ENCODE measurements at places on chromosomes 1 and 21. TPM values are rescaled to one million over a fixed set of nuclear protein-coding genes. Genes with fewer than 3 reads are reported as not detected.
A peak's percentile ranks its signal among the peaks of the same experiment; 100 is the strongest.

TSACC gene
- not detected for total RNA-seq

DNA sequence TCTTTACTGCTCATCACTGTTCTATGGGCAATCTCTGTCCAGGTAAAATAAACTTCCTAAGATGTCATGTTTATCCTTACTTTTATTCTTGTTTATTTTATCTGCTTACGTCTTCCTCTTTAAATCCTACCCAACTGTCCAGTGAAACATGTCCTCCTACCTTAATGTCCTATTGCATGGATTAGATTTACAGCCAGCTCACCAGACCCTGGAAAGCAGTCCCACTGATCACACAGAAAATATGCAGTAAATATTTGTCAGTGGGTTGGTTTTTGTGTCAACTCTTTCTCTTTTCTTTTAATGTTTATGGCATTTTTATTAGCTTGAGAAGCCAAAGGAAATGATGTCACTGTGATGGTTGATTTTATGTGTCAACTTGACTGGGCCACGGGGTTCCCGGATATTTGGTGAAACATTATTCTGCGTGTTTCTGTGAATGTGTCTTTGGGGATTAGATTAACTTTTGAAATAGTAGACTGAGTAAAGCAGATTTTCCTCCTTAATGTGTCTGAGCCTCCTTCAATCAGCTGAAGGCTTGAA lies 258.3 kb downstream of the SRGAP2C start:
- no peak for DNase-seq

KRTAP7-1 gene
- not detected for total RNA-seq

- no peak for DNase-seq
Observed at GRCh38 chr1:183675381-183675780, 22.3 kb upstream of the APOBEC4 start.

GRCh38 chr1:4044967-4045366 lies 144.9 kb upstream of the C1orf174 start:
- DNase-seq = no peak

DNA sequence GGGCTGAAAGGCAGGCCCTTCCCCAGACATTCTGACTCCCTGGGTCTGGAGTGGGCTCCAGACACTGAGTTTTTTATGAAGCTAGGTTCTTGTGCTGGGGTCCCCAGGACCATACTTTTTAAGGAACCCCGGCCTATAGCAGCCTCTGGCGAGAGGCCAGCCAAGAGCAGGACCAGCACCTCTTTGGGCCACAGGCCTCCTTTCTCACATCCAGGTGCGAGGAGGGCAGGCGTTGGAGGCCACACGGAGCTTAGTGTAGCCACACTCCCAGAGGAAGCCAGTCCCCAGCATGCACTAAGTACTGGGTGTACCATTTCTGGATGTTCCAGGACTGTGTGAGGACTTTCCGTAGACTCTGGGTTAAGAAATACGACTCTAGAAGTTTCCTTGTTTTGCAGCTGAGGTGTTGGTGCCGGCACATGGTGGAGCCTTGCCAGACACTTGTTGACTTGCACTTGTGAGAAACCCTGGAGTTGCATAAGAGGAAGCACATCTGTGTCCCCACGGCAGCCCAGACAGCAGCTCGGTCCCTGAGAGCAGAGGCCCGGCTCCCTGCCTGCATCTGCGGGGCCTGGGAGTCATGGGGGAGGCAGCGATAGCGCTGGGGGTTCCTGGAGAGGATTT lies 122.2 kb upstream of the VAMP3 start:
- peak; percentile 93 for DNase-seq

KRTAP19-1 gene
- total RNA-seq = not detected

- DNase-seq = no peak
Observed at GRCh38 chr1:244645414-244645813, 7.5 kb upstream of the DESI2 start.

GRCh38 chr1:67784545-67785186 lies 48.6 kb downstream of the GNG12 start:
- DNase-seq = no peak

DNA sequence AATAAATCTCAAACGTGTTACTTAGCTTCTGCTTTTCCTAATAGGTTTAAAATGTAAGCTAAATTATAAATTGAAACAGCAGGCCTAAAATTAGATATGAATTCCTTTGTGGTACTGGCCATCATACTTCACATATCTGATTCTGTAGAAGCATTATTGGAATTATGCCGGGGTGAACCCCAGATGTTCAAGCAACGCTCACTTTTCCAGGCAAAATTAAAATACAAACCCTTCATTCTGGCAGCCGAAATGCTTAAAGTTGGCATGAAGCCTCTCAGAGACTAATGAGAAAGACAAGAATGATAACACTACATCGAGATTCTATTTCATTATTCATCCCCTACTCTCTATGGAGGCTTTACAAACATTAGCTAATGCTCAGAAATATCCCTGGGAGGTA lies 1352.7 kb upstream of the ADGRL2 start:
- DNase-seq = no peak

DNA sequence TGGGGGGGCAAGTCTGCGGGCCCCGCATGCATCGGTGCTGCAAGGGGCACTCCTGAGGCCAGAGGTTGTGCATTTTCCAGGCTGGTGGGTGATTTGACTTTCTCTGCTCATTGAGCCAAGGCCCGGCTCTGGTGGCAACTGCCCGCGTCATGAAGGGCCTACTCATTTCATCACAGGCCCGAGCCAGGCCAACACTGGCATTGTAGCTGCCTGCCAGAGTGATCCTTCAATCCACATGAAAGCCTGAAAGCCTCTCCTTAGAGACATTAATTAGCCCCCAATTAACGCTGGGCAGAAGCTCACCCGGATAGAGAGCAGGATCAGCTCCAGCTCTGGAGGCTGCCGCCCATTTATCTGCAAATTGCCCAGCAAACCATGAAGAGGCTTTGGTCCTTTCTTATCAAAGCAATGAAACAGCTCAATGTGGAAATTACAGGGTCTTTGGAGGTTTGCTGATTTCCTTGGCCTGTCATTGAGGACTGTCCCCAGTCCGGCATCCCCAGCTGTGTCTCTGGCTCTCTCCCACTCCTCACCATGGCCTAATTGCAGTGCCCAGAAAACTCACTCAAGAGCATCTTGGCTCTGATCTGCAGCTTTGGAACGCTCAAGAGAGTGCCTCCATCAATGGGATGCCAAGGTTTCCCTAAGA lies 50.4 kb upstream of the STUM start:
- DNase-seq = no peak

GBP1 gene
- total RNA-seq = 19.4 TPM

DNA sequence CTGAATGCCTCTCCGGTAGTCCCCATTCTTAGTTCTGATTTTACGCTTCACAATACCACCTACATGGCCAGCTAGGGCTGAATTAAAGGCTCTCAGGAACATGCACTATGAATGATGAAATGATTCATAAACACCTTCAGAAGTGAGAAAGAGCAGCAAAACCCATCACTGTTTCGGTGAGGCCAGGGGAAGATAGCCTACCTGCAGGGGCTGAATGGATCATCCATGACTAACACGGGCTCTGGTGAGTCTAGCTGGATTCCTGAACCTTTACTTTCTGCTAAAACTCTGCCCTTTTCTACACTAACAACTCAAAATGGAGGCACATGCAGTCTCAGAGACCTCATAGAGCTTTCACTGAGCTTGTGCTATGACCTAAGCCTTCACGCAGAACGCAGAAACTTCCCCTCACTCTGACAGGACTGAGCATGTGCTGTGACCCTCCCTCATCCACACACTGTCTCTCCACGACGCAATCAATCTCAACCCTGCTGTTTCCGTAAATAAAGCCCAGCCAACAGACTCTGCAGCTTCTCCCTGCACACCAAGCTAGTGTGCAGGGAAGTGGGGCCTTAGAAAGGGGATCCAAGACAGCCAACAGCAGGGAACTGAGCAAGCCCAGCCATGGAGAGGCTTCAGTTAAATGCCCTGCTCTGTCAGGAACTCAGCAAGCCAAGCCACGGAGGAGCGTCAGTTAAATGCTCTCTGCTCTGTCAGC lies 207.8 kb downstream of the SLC45A1 start:
- DNase-seq = no peak

- no peak for DNase-seq
Observed at GRCh38 chr1:46699666-46700065, 19.2 kb downstream of the EFCAB14 start.

OR2L2 gene
- 0.13 TPM for total RNA-seq

- DNase-seq = no peak
Observed at GRCh38 chr21:42484966-42485365, 11.1 kb downstream of the RSPH1 start.

DNA sequence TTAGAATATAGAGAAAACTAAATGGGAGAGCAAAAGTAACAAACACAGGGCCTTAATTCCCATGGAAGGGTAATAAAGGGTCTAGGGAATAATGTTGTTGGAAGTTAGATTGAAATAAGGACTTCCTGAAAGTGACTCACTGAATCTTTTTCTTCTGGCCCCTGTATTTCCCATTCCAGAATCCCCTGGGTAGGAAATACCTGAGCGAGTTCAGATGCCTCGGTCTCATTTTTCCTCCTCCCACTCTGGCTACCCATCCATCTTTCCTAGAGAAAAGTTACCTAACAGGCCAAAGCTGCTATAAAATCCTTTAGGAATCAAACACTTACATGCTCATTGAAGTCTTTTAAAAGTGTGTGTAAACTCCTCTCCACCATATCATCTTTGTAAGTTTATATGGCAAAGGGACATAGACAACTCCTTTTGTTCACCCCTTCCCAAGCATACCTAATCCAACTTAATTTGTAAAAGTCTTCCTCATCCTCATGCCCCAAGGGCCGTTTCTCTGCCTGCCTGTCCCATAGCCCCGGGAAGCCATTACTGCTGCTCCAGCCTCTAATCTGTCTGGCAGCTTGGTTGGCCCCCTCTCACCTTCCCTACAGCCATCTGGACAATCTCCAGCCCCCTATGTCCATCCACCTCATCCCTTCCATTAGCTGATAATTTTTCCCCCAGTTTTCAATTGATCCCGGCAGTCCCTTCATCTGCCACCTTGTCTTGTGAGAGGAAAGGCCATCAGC lies 3.3 kb upstream of the MEF2D start:
- no peak for DNase-seq

- no peak for DNase-seq
Observed at GRCh38 chr1:35622510-35623178, 18.7 kb downstream of the PSMB2 start.

DNA sequence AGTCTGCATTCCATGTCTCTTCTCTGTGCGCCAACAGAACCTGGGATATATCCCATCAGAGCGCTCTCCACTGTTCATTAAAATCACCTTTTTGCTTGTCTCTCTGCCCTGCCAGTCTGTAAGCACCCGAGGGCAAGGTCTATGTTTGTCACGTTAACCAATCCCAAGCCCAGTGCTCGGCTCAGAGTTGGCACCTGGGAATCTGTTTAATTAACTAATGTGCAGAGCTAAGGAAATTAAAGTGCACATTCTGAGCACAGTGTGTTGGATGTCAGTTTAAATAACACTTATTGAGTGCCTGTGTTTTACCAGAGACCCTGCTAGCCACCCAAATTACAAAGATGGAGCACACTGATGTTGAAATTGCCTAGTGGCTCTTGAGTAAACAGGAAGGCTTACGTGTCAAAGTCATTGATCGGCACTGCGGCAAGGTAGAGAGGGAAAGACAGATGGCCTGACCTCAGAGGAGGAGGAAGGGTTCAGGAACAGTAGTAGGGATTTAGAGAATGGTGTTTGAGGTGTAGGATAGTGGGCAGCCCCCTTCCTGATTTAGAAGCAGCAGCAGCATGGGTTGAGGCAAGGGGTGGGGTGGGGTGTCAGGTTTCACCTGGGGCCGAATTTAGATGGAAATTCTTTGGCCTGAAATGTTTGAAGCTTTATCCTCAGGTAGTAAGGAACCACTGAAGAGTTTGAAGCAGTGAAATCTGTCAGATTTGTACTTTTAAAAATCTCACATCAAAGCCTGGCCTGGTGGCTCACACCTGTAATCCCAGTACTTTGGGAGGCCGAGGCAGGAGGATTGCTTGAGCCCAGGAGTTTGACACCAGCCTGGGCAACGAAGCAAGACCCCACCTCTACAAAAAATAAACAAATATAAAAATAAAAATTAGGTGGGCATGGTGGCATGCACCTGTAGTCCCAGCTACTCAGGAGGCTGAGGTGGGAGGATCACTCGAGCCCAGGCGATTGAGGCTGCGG lies 7.7 kb downstream of the ARMH1 start:
- DNase-seq = peak; percentile 31

- peak; percentile 57 for DNase-seq
Observed at GRCh38 chr1:155226910-155227260, 18.4 kb downstream of the MTX1 start.

- no peak for DNase-seq
Observed at GRCh38 chr1:172043900-172044299, 202.6 kb downstream of the DNM3 start.

GRCh38 chr1:184025242-184025675 lies 12.3 kb downstream of the COLGALT2 start:
- DNase-seq = no peak
